ENCODE measurements at places on chromosomes 11 and 22. TPM values are rescaled to one million over a fixed set of nuclear protein-coding genes. Genes with fewer than 3 reads are reported as not detected.
A peak's percentile ranks its signal among the peaks of the same experiment; 100 is the strongest.

HORMAD2 gene
- total RNA-seq: not detected

- no peak overlapping the region for H3K27ac ChIP-seq
- DNase-seq: peak; percentile 84
- H3K4me1 ChIP-seq: no peaks in the 10 kb centered on the region
- H3K27me3 ChIP-seq: no peaks in the 10 kb centered on the region
- no peaks in the 10 kb centered on the region for H3K36me3 ChIP-seq
- no peak overlapping the region for H3K4me3 ChIP-seq
Observed at GRCh38 chr22:47202819-47203553, 440.5 kb downstream of the TBC1D22A start.

- DNase-seq: no peak
- no peak overlapping the region for H3K27ac ChIP-seq
- H3K4me3 ChIP-seq: no peak overlapping the region
- peaks cover 6% of the 10 kb centered on the region for H3K36me3 ChIP-seq
Observed at GRCh38 chr22:42601879-42602465, 12.7 kb downstream of the POLDIP3 start.

RAB36 gene
- 3.2 TPM for total RNA-seq

- H3K36me3 ChIP-seq: no peaks in the 10 kb centered on the region
- no peak overlapping the region for H3K4me3 ChIP-seq
- peaks cover 5% of the 10 kb centered on the region for H3K4me1 ChIP-seq
- no peaks in the 10 kb centered on the region for H3K27me3 ChIP-seq
- DNase-seq: no peak
Observed at GRCh38 chr11:12152321-12152720, 41.9 kb downstream of the MICAL2 start.

GRCh38 chr22:41948142-41948541, 1.2 kb upstream of the CENPM start:
- H3K4me3 ChIP-seq: no peak overlapping the region
- no peaks in the 10 kb centered on the region for H3K27me3 ChIP-seq
- no peaks in the 10 kb centered on the region for H3K36me3 ChIP-seq
- DNase-seq: no peak
- no peak overlapping the region for H3K27ac ChIP-seq

DNA sequence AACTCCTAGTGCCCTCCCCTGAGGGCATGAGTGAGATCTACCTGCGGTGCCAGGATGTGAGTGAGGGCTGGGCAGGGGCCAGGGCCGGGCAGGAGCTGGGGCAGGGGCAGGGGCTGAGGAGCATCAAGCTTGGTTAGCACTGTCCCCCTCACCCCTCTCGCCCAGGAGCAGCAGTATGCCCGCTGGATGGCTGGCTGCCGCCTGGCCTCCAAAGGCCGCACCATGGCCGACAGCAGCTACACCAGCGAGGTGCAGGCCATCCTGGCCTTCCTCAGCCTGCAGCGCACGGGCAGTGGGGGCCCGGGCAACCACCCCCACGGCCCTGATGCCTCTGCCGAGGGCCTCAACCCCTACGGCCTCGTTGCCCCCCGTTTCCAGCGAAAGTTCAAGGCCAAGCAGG, 5.7 kb downstream of the TRPT1 start:
- peaks cover 17% of the 10 kb centered on the region for H3K4me1 ChIP-seq
- no peak for DNase-seq
- no peaks in the 10 kb centered on the region for H3K27me3 ChIP-seq
- H3K36me3 ChIP-seq: no peaks in the 10 kb centered on the region

DNA sequence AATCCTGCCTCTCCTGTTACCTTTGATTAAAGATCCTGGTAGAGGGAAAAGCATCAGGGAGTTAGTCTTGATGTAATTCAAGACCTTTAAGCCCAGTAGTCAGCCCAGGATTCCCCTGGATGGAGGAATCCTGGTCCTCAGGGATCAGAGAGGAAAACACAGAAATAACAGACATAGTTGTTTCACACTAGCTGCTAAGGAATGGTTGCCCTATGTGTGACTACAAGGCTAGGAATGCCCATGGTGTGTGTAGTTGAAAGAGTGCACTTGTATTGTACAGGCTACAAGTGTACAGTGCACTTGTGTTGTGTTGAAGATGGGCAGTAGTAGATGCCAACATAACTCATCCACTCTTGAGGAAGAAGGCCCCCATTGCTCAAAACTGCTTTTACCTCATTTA, 226.8 kb downstream of the AASDHPPT start:
- no peak for DNase-seq
- no peaks in the 10 kb centered on the region for H3K27me3 ChIP-seq
- H3K36me3 ChIP-seq: no peaks in the 10 kb centered on the region
- H3K27ac ChIP-seq: no peak overlapping the region
- H3K4me1 ChIP-seq: no peaks in the 10 kb centered on the region

DNA sequence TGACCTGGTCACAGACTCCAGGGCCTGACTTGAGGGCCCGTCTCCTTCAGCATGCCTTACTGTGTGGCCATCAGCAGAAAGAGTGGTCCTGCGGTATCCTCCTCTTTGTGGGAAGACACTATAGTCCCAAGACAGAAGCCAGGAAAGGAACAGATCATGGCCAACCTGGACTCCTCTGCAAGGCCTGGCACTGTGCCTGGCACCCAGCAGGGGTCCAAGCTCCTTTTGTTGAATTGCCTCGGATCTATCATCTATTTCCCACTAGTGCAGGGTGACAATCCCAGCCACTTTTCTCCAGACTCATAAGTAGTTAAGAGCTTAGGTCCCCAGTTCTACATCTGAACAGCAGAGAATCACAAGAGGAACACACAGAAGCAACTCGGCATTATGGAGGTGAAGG, 27.0 kb downstream of the DSCAML1 start:
- H3K27me3 ChIP-seq: no peaks in the 10 kb centered on the region
- H3K27ac ChIP-seq: no peak overlapping the region
- DNase-seq: no peak
- H3K4me1 ChIP-seq: no peaks in the 10 kb centered on the region
- no peak overlapping the region for H3K4me3 ChIP-seq
- no peaks in the 10 kb centered on the region for H3K36me3 ChIP-seq

GRCh38 chr11:111124724-111125123, 120.8 kb upstream of the POU2AF2 start:
- H3K4me3 ChIP-seq: no peak overlapping the region
- no peak overlapping the region for H3K27ac ChIP-seq
- DNase-seq: no peak

DNA sequence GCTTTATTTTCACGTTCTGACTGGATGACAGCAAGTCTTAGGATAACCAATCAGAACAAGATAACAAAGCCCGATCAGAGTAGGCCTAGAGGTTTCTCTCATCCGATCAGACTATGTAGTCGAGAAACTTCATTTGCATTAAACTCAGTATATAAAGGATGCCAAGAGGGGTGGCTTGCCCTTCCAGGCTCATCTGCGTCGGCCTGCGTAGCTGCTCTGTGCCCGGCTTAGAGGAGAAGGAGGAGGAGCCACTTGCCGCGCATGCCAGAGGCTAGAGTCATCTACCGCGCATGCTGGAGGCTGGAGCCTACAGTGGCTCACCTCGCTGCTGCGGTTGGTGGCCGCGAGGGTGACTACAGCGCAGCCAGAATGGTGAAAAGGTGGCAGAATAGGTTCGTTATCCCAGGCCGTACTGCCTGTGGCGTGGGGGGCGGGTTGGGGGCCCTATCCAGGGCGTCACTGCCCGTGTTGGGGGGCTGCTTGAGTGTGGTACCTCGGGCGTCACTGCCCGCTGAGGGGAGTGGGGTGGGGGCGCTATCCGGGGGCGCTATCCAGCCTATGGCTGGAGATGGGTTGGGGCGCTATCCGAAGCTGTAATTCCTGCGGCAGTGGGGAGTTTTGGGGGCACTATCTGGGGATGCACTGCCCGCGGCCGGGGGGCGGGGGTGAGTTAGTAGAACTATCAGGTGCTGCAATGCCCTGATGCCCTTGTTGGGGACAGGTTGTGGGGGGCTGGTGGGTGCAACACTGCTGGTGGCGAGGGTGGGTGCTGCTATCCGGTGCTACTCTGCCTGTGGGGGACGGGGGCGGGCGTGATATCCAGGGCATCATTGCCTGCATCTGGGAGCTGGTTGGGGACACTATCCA, at the start of gene RFPL2:
TSS of gene RFPL2 (minus strand) at position 218 of the 867 bp plus-strand sequence. CDS start 2,622 bp downstream, outside the sequence.
- H3K36me3 ChIP-seq: no peaks in the 10 kb centered on the region
- H3K27me3 ChIP-seq: no peaks in the 10 kb centered on the region
- peaks cover 11% of the 10 kb centered on the region for H3K4me1 ChIP-seq
- H3K27ac ChIP-seq: no peak within 1 kb of the TSS

DNA sequence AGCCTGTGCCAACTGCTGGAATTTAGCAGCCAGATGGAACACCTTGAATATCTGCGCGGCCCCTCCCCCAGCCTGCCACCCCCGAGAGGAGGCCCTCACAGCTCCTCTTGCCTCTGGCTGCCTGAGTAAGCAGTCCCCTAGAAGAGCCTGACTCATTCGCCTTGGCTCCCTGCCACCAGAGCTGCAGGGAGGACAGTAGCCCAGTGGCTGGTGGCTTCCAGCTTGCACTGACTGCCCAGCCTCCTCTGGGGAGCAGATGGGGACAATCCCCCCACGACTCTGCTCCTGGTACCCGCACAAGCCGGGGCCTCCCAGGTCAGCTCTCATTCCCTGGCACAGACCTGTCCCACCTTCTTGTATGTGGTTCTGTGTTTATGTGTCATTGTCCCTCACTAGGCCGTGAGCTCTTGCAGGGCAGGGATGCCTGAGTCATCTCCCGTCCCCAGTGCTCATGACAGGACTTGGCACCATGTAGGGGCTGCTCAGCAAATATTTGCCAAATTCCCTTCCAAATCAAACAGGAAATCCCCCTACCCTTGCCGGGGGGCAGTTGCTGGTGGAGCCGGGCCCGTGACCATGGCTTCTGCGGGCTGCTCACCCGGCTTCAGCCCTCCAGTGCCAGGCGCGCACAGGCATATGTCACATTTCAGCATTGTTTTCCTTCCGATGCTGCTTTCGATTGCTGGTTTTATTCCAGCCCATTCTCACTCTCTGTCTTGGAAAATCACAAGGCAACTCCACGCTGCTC, 43.6 kb downstream of the CACNG2 start:
- no peaks in the 10 kb centered on the region for H3K27me3 ChIP-seq
- no peak overlapping the region for H3K4me3 ChIP-seq
- no peaks in the 10 kb centered on the region for H3K36me3 ChIP-seq
- no peak for DNase-seq
- H3K27ac ChIP-seq: no peak overlapping the region
- H3K4me1 ChIP-seq: peaks cover 15% of the 10 kb centered on the region

GRCh38 chr11:44893846-44894617, 56.7 kb downstream of the TP53I11 start:
- no peak for DNase-seq
- no peak overlapping the region for H3K4me3 ChIP-seq
- peaks cover 11% of the 10 kb centered on the region for H3K4me1 ChIP-seq
- H3K27ac ChIP-seq: peak overlapping the region; percentile 20
